ENCODE measurements at places on chromosomes 16 and 17. TPM values are rescaled to one million over a fixed set of nuclear protein-coding genes. Genes with fewer than 3 reads are reported as not detected.

Gene SEPTIN1
- total RNA-seq = 0.06 TPM

Gene NBR1
- total RNA-seq = 127 TPM

Gene NACA2
- total RNA-seq = not detected

Gene ABCC11
- total RNA-seq = 0.26 TPM

Gene ORAI3
- 31.3 TPM for total RNA-seq

Gene HS3ST3B1
- total RNA-seq = 2.0 TPM

Gene CNEP1R1
- total RNA-seq = 25.1 TPM

Gene RAB37
- 1.1 TPM for total RNA-seq

Gene MPO
- under 0.01 TPM for total RNA-seq

Gene GUCY2D
- total RNA-seq = not detected

Gene VAC14
- 17.8 TPM for total RNA-seq

Gene C17orf113
- 0.26 TPM for total RNA-seq

Gene SRCIN1
- under 0.01 TPM for total RNA-seq

Gene PRCD
- total RNA-seq = 1.1 TPM

Gene CCL17
- not detected for total RNA-seq

Gene KRT12
- total RNA-seq = not detected

Gene TNP2
- total RNA-seq = under 0.01 TPM

Gene IGSF6
- not detected for total RNA-seq

Gene CACNG1
- not detected for total RNA-seq

Gene EPX
- not detected for total RNA-seq

Gene IRX5
- 1.9 TPM for total RNA-seq

Gene DNAAF8
- 1.1 TPM for total RNA-seq

Gene JPH3
- not detected for total RNA-seq

Gene SLC5A11
- not detected for total RNA-seq

Gene CALB2
- not detected for total RNA-seq

Gene CA7
- not detected for total RNA-seq

Gene TBC1D3H
- not detected for total RNA-seq

Gene RASD1
- total RNA-seq = 3.6 TPM

Gene IGFBP4
- total RNA-seq = 557 TPM

Gene RECQL5
- total RNA-seq = 14.3 TPM

Gene GPR142
- not detected for total RNA-seq

Gene SOX9
- total RNA-seq = 3.0 TPM

Gene DRC7
- not detected for total RNA-seq

Gene GPR139
- not detected for total RNA-seq

Gene TLCD1
- total RNA-seq = 5.7 TPM

Gene TM4SF5
- not detected for total RNA-seq

Gene C17orf67
- total RNA-seq = 0.53 TPM

Gene SGCA
- 11.2 TPM for total RNA-seq

Data from aortic smooth muscle cell (primary cell).